ENCODE measurements at places on chromosomes 5 and 9. TPM values are rescaled to one million over a fixed set of nuclear protein-coding genes. Genes with fewer than 3 reads are reported as not detected.

DNA sequence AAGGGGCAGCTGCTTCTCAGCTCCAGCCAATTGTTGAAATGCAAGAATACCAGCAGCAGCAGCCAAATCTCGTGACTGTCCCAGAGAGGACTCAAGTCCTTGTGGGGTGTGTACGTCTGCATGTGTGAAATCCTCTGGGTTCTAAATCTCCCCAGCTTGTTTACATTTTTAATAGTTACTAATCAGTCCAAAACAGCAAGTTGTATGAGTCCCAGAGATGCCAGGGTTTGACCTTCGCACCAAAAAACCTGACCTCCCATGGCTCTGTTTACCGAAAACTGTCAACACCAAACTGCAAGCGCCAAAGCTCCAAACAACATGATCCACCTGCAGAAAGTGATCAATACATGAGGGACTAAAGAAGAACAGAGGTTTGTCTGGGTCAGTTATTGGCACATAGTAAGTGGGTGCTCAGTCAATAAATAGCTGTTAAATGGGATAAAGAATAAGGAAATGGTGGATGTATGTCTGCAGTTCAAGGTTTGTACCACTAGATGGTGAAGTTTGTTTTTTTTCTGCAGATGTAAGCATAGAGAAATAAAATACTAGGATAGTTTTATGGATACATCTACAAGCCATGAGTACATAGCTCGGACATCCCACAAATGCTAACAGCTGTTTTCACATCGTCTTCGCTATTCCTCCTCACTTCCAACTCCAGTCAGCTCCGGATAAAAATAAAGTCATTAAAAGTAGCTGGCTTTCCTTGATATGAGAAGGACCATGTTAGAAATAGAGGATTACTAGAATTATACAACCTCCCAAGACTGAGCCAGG is 85.3 kb upstream of the ADRB2 start:
- DNase-seq, result peak; percentile 71

- DNase-seq, result no peak
These were observed 609.6 kb upstream of the TLE4 start for GRCh38 chr9:78962156-78962555.

- no peak for DNase-seq
These were observed 76.6 kb downstream of the PTPDC1 start for GRCh38 chr9:94160594-94161501.

- no peak for DNase-seq
These were observed 46.4 kb upstream of the PLIN2 start for GRCh38 chr9:19173598-19174125.

- no peak for DNase-seq
These were observed 58.7 kb downstream of the FYB1 start for GRCh38 chr5:39160576-39161213.

DNA sequence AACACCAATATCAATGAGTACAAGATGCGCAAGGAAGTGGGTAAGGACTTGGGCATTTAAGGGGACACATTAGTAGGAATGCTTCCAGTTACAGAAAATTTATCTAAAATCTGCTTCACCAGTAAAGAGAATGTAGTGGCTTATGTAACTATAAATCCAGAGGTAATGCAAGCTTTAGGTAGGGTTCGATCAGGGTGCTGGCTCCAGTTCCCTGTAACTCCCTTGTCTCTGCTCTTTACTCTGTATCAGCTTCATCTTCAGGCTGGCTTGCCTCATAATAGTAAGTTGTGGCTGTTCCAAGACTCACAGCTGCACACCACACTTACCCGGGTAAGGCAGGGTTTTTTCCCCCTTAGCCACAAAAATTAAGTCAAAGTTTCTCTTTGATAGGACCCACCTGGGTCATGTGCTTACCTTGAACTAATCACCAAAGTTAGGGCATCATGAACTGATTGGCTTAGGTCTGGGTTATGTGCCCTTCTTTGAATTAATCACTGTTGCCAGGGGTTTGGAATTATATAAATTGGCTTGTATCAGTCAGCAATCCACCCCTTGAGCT is 35.5 kb downstream of the ARHGEF37 start:
- no peak for DNase-seq

DNA sequence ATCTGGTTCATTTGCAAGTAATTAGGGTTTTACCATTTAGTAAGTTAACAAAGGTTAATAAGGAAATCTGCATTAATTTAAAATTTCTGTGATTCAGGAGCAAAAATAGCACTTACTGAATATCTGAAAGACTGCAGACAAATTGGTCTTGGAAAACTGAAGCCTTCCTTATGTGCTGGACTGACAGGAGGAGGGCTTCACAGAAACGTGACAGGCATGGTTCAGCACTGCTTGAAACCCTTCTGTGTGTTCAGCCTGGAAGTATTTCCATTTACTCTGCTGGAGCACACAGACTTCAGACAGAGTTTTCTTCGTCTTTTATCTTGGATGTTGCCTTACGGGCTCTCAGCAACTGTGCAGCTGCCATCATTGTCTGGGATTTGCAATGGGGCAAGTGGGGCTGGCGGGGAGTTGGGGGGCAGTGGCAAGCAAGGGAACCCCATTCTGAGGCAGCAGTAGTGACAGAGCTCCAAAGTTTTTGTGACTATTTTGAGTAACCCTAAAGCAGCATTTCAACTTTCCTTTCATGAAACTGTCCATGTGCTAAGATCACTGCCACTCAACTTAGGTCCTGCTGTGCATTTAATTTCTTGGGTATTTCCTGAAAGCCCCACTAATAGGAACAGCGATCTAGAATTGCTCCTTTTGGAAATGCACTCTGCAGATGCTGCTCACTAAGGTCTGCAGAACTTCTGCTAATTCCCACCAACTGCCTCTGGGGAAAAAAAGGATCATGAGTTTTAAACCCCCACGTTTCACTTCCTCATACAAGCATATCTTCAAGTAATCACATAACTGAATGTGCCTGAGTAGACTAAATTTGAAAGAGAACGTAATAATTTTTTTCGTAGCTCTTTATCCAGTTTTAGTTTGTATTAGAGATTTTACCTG is 56.6 kb downstream of the KCNN2 start:
- DNase-seq, result peak; percentile 78

GRCh38 chr5:126184474-126184873 is 238.7 kb upstream of the GRAMD2B start:
- no peak for DNase-seq

SLC46A2 gene
- 0.24 TPM for total RNA-seq

ALDH1A1 gene
- total RNA-seq, result 154 TPM

CATSPER3 gene
- not detected for total RNA-seq

LPAR1 gene
- 78.0 TPM for total RNA-seq

Measured in umbilical cord (tissue), 2 donors.